ENCODE measurements at places on chromosomes 3 and 15. TPM values are rescaled to one million over a fixed set of nuclear protein-coding genes. Genes with fewer than 3 reads are reported as not detected.

Gene IDH3A
- total RNA-seq = 61.4 TPM

Gene UACA
- 25.9 TPM for total RNA-seq

Gene RAB6B
- total RNA-seq = 2.4 TPM

Gene NPAP1
- total RNA-seq = not detected

Gene CLDN18
- total RNA-seq = not detected

Gene RASGRP1
- total RNA-seq = 0.24 TPM

Gene ITIH3
- total RNA-seq = not detected

Gene MME
- not detected for total RNA-seq

Gene WDR72
- 5.9 TPM for total RNA-seq

Gene SEMA3G
- total RNA-seq = 0.16 TPM

Gene ROPN1B
- total RNA-seq = not detected

Gene CHCHD6
- total RNA-seq = 20.1 TPM

Gene PLCH1
- 1.1 TPM for total RNA-seq

Gene SCG5
- 2.0 TPM for total RNA-seq

Gene TMEM108
- not detected for total RNA-seq

Gene APOD
- total RNA-seq = 1.2 TPM

Gene ANKUB1
- not detected for total RNA-seq

Gene SEMA3B
- total RNA-seq = 6.2 TPM

Gene ARGFX
- total RNA-seq = not detected

Gene CMTM8
- total RNA-seq = 9.8 TPM

Gene HGD
- 16.4 TPM for total RNA-seq

Gene CISH
- 0.52 TPM for total RNA-seq

Gene FBXW12
- total RNA-seq = not detected

Gene VIPR1
- total RNA-seq = 1.7 TPM

Gene TNIK
- 1.7 TPM for total RNA-seq

Gene ZBBX
- not detected for total RNA-seq

Gene AMIGO3
- 1.2 TPM for total RNA-seq

Gene SPATA12
- total RNA-seq = 0.30 TPM

Gene TJP1
- 98.1 TPM for total RNA-seq

Gene GOLGA8G
- not detected for total RNA-seq

Gene GCSAM
- not detected for total RNA-seq
